ENCODE measurements at places on chromosomes 2 and 18. TPM values are rescaled to one million over a fixed set of nuclear protein-coding genes. Genes with fewer than 3 reads are reported as not detected.

Gene CCDC121
- total RNA-seq, result 2.3 TPM

Gene CYS1
- 8.3 TPM for total RNA-seq

Gene FAM110C
- total RNA-seq, result not detected

Gene HOXD4
- 1.6 TPM for total RNA-seq

Gene KLHL14
- total RNA-seq, result not detected

Gene C1GALT1C1L
- 1.8 TPM for total RNA-seq

Gene WNT6
- total RNA-seq, result not detected

Gene C2orf15
- 0.11 TPM for total RNA-seq

Gene TTN
- total RNA-seq, result 0.13 TPM

Gene REL
- total RNA-seq, result 10.7 TPM
